ENCODE measurements at places on chromosomes 5 and 9.

DNA sequence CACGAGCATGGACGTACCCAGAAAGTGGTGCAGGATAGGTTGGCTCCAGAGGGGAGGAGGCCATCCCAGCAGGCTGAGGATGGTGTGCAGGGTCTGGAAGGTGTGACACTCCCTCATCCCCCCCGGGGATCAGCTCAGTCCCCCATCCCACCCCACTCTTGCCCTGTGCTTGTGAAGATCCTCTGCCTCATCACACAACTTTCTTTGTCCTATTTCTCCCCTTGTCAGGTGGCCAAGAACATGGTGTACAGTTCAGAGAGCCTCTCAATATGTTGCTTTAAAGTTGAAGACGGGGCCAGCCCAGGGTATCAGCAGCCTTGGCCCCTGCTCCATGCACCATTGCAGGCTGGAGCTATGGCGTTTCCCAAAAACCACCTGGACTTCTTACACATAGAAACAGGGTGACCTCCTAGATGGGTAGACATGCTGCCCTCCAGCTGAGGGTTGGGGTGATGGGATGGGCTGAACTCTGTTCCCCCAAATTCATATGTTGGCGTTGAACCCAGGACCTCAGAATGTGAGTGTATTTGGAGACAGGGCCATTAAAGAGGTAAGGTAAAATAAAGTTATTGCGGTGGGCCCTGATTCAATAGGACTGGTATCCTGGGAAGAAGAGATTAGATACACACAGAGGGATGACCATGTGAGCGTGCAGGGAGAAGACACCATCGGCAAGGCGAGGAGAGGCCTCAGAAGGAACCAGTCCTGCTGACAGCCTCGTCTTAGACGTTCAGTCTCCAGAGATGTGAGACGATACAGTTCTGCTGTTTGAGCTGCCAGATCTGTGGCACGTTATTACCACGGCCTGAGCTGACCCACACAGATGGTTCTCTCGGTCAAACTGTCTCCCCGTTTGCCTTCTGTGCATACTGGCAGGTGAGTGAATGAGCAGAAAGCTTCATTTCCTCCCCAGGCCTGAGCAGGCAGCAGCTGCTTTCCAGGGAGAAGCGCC, 272.5 kb downstream of the GADD45G start:
- DNase-seq: no peak

DNA sequence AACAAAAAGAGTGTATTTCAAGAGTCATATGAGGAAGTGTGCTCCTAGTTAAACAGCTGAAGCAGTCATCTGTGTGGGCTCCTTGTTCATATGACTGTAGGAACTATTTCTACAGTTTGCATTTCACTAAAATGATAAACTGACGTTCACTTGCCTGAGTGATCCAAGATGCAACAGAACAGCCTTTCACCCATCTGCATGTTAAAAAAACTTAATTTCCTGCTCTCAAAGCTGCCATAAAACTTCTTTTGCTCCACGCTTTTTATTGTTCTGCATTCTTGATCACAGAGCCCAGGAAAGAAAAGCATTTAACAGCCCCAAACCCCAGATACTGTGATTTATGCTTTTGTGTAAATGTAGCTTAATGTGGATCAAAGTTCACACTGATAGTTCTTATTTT, 43.9 kb downstream of the ZNF608 start:
- DNase-seq: no peak

DNA sequence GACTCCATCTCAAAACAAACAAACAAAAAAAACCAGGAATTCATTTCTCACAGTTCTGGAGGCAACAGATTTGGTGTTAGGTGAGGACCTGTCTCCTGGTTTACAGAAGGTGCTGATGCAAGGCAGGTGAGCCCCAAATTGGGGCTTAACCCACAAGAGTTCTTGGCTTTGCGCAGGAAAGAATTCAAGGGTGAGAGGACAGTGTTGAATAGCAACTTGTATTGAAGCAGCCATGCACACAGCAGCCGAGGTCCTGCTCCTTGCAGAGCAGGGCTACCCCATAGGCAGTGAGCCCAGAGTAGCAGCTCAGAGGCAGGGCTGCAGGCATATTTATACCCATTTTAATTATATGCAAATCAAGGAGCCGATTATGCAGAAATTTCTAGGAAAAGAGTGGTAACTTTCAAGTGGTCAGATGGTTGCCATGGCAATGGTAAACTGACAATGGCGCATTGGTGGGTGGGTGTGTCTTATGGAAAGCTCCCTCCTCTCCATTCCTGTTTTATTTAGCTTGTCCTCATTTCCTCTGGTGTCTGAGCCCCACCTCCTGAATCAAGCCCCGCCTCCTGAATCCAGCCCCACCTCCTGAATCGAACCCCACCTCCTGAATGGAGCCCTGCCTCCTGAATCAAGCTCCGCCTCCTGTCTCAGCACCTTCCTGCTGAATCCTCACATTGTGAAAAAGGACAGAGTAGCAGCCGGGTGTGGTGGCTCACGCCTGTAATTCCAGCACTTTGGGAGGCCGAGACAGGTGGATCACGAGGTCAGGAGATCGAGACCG, 34.5 kb upstream of the COL5A1 start:
- DNase-seq: no peak

DNA sequence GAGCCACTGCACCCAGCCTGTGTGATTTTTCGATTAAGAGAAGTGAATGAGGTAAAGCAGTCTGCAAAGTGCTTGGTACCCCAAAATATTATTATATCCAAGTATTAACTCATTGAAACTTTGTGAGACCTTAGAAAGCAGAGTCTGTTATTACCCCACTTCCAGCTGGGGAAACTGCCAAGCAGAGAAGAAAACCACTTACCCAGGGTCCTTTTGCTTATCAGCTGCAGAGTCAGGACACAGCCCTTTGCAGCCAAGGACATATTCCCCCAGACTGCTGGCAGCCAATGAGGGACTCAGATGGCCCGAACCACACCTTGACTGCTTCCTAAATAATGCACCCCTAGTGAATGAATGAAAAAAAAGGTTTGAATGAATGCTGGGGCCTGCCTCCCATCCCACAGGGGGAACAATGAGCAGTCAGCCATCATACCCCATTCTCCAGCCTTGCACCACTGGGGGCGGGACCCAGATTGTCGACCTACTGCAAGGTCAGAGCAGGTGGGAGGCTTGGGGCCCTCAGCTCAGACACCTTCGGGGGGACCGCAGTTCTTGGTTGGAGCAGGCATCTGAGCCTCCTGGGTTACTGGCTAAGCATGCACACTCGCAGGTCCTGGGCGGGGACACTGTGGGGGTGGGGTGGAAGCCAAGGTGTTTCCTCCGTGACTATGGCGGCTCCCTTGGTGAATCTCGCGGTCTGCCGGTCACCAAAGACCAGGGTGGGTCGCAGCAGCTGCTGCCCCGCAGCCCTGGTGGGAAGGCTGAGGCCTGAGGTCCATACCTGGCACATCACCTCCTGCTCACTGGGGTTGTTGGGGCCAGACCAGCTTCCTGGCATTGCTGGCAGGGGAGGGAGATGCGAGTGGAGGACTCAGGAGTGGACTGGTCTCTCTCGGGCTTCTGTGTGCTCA, 29.7 kb downstream of the PRRT1B start:
- DNase-seq: no peak

DNA sequence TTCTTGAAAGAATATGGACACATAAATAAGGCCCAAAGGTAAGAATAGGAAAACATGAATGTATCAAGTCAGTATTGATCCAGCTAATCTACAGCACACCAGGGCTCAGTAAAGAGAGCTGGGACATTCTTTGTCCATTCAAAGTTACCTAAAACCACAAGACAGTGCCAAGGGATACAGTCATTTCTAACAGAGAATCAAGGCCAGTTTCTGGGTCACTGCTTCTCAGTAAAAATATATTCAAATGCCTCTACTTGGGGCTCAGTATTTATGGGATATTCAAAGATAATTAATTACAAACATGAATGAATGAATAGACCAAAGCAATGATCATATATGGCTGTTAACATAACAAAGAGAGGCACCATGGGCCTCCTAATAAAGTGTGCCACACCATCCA, 34.9 kb downstream of the MTMR12 start:
- DNase-seq: no peak

- no peak for DNase-seq
Measured at GRCh38 chr9:120878188-120879130, 1.5 kb upstream of the PHF19 start.

DNA sequence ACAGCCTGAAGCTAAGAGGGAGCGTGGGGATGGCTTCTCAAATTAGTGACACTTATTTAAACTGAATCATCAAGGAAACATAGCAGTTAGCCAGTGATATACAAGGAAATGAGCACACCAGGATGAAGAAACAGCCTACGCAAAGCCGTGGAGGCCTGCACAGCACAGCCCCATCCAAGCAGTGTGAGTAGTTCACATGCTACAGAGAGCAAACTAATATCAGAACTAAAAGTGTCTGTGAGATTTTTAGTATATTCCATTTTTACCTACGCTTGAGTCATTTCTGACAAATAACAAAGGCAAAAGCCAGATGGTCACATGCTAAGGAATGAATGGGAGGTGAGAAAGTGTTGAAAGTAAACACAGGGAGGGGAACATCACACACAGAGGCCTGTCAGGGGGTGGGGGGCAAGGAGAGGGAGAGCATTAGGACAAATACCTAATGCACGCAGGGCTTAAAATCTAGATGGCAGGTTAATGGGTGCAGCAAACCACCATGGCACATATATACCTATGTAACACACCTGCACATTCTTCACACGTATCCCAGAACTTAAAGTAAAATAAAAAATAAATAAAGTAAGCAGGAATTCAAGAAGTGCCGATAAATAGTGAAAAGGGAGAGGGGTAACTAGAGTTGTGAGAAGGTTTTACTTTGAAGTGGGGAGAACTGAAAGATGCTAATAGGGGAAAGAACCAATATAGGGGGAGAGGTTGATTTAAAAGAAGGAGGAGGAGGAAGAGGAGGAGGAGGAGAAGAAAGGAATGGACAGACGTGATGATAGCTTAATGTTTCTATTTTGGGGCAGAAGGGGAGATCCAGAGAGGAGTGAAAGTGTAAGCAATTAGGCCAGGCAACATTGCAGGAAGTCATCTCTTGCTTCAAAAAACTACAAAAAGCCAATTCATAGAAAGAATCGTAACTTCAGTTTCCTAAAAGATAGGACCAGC, 100.9 kb upstream of the PTGER4 start:
- no peak for DNase-seq

- no peak for DNase-seq
Measured at GRCh38 chr5:126778675-126779403, 1.9 kb downstream of the LMNB1 start.

DNA sequence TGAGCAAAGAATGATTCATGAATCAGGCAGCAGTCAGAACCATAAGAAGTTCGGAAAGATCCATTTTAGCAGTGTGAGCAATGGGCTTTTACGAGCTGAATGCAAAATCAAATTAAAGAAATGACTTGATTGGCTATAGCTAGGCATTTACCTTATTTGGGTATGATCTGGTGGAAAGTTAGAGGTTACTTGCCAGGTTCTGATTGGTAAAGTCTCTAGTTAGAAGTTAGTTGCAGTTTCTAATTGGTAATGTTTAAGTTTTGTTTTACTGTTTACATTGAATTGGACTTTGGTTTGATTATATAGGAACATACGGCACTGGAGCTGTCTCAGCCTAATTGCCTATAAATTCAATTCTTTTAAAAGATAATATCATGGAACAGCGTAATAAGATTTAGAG, 97.9 kb downstream of the ITGA1 start:
- DNase-seq: no peak

- no peak for DNase-seq
Measured at GRCh38 chr9:6818292-6818922, 60.6 kb downstream of the KDM4C start.

GRCh38 chr9:126676685-126677143, 63.0 kb downstream of the LMX1B start:
- no peak for DNase-seq

GRCh38 chr5:36156619-36157018, 4.7 kb downstream of the SKP2 start:
- peak; percentile 82 for DNase-seq

GRCh38 chr5:10624206-10624605, 60.3 kb downstream of the ANKRD33B start:
- DNase-seq: no peak

GRCh38 chr9:116497095-116497890, 189.8 kb upstream of the TRIM32 start:
- no peak for DNase-seq

DNA sequence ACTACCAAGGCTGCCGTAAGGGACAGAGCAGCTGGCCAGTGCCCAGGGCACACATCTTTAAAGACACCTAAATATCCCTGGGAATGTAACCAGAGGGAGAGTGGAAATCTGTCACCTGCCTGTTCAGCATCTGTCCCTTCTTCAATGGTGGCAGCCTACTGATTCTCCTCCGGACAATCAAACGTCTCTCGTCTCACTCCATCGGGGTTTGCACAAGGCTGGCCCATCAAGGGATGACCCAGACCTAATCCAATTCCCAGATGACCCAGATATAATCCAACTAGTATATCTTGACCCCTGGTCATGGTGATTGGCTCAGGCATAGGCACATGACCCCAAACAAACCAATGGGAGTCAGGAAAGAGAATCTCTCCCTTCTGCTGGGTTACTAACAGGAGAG, 93.5 kb downstream of the HRH2 start:
- no peak for DNase-seq

GRCh38 chr5:61286446-61287132, 45.5 kb upstream of the ZSWIM6 start:
- peak; percentile 55 for DNase-seq

DNA sequence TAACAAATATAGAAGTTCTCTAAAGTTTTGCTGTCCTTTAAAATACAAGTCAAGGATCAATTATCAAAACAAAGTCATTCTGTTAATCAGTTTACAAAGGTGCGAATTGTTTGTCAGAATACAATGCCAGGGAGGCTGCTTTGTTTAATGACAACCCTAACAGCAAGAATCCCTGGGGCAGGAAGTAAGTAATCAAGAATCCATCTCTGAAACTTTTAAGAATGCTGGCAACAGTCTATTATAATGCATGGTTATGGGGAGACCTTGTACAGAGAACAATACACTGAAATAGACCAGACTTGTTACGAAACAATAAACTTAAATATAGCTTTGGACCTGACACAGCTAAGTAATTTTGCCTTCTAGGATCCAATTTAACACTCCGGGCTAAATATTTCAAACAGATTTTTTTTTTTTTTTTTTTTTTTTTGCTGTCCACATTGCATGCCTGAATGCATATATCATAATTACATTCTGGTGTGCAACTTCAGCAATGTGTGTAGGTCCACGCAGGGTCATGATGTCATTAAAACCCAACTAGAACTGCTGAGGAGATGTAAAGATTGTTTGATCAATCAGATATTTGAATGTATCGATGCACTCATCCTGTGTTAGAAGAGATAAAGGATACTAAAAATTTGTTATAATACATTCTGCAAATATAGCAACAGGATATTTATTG, 421.3 kb downstream of the CETN3 start:
- DNase-seq: no peak

- DNase-seq: no peak
Measured at GRCh38 chr5:54799645-54800044, 185.7 kb downstream of the ESM1 start.

GRCh38 chr5:80837679-80838078, 122.5 kb upstream of the RASGRF2 start:
- no peak for DNase-seq
